ENCODE measurements at places on chromosomes 2 and 18.

GRCh38 chr18:76460482-76460881 is 34.6 kb downstream of the ZNF516 start:
- peak; percentile 59 for DNase-seq

DNA sequence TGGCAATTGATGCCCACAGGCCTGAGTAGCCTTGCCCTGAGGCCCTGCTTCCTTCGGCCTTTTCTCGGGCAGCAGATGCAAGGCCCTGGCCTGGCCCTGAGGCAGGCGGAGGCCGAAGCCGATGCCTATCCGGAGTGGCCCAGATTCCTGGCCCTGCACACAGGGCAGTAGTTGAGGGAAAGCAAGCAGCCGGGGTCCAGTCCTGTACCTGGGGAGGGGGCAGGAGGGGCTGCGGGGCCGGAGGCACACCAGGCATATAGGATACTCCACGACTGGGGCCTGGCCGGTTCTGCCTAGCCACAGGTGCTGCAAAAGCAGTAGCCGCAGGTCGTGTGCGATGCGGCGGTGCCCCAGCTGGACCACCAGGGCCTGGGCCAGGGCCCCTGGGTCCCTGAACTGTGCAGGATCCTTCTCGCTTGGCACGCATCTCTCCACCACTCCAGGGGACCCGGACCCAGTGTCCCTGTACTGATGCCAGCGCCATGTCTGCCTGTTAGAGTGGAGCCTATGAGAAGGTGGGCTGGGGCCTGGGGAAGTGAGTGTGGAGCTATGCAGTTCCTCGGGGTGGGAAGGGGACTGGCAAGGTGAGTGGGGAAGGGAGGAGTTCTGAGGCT is 1.8 kb downstream of the PRR30 start:
- no peak for DNase-seq

DNA sequence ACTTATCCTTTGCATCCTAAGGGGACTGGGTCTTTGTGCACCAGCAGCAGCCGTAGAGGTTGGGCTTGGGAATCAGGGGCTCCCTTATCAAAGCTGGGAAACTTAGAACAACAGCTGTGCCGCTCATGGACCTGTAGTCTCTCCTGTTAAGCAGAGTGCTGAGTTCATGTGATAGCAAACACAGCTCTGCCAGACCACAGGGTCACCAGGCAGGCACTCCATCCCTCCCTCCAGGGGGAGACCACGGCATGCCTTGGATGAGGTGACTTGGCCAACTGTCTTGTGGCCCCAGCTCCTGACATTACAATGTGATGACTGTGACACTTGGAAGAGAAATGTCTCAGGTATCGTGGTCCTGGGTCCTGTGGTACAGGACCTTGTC is 60.0 kb downstream of the DGKD start:
- DNase-seq = peak; percentile 22

DNA sequence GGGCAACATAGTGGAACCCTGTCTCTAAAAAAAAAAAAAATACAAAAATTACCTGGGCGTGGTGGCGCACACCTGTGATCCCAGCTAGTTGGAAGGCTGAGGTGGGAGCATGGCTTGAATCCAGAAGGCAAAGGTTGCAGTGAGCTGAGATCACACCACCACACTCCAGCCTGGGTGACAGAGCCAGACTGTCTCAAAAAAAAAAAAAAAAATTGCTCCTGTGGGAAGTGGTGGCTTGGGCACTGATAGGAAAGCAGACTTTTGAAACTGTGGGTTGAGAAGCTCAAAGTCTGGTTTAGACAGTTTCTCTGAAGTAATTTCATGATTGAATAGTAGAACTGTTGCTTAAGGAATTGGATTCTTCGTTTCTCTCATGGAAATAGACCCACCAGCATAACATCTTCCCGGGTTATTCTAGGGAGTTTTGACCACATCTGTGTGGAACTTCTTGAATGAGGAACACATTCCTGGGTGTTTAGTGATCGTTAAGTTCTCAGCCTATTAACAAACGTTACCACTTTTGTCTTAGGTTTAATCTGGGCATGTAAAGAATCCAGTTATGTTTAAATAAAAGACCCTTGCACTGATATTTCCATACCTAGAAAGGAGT is 33.5 kb downstream of the GRHL1 start:
- DNase-seq = peak; percentile 86

DNA sequence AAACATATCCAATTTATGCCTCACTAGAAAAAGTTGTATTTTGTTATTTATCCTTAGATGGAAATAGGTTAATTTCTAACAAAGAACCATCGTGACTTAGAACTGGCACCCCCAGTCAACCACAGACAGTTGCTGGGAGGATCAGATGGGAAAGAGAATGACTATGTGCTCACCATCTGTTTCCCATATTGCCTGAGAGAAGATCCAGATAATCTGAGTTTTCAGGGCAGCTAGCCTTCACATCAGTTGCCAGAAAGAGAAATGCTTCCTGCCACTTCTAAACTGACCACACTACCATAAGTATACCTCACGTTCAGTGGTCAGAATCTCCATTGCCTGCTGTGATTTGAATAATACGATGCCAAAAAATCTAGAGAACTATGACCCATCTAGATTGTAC is 28.4 kb upstream of the NEB start:
- peak; percentile 42 for DNase-seq

DNA sequence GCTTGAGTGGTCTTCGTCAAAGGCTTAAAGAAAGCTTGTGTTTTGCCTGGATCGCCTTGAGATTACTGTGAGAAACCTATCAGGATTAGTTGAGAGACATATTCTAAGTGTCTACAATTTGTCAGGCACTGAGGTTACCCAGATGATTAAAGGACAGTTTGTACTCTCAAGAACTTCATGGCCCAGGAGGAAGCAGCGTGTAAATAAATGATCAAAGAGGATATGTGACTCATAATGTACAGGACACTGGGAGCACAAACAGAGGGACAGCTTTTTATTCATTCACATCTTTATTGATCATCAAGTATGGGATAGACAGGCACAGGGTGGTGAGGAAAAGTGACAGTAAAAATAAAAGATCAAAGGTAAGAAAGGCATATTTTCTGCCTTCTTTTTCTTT is 152.6 kb upstream of the FSHR start:
- no peak for DNase-seq

DNA sequence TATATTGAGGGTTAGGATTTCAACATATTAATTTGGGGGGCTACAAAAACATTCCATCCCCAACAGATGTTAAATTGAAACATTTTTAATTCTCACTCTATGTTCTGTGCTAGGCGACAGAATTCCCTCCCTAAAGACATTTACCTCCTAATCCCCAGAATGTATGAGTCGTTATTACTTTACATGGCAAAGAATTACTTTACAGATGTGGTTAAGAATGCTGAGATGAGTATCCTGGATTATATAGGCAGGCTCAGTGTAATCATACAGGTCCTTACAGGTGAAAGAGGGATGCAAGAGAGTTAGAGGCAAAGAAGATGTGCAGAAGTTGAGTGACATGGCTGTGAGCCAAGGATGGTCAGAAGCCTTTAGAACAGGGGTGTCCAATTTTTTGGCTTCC is 974.1 kb upstream of the ACVR2A start:
- DNase-seq = no peak

GRCh38 chr2:179410552-179411356 is 146.1 kb upstream of the SESTD1 start:
- DNase-seq = peak; percentile 77

- no peak for DNase-seq
Observed at GRCh38 chr2:131027566-131028528, 65.4 kb downstream of the FAM168B start.

DNA sequence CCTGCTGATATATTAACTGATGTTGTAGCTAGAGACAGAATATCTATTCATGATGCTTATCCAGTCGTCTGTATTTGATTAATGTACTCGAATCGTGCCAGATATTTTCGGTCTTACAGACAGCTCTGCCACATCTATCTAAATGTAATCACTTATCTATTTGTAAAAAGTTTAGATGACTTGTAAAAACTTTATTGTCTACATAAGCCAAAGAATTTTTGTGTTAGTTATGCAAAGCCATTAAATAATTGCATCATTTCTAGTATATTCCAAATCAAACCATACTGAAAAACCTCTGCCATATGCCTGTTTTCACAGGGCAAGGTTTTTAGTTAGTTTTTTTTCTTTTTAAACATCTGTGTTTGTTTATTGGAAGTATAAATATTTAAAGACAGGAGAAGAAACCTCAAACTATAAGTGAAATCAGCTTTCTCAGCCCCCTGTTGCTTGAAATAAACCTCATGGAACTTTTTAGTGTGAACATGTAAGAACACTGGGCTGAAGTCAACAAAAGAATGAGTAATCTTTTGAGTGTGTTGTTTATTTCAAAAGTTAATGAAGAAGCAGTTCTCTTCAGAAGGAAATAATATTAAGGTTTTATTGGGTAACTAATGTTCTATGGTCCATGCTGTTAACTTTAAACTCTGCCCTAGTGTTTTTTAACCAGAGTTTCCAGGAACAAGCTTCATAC is 657.6 kb upstream of the SYT4 start:
- DNase-seq = peak; percentile 53

DNA sequence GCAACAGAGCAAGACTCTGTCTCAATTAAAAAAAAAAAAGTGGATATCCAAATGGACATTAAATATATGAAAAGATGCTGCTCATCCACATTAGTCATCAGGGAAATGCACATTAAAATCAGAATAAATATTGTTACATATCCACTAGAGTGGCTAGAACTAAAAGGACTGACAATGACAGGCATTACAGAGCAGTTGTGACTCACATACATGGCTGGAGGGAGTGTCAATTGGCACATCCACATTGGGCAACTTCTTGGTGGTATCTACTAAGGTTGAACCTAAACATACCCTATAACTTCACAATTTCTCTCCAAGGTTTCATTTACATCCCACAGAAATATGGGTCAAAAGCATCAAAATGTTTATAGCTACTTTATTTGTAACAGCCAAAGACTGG is 14.0 kb upstream of the DNER start:
- DNase-seq = peak; percentile 17

DNA sequence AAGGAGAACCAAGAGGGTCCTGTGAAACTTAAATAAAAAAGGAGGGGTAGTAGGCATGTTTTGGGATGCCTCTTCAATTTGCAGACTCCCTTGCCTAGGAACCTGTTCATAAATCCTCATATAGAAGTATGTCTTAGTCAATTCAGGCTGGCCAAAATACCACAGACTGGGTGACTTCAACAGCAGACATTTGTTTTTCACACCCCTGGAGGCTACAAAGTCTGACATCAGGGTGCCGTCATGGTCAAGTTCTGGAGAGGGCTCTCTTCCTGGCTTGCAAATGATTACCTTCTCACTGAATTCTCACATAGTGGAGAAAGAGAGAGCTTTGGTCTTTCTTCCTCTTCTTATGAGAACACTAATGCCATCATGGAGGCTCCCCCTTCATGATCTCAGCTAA is 4.1 kb upstream of the TCF4 start:
- peak; percentile 33 for DNase-seq

DNA sequence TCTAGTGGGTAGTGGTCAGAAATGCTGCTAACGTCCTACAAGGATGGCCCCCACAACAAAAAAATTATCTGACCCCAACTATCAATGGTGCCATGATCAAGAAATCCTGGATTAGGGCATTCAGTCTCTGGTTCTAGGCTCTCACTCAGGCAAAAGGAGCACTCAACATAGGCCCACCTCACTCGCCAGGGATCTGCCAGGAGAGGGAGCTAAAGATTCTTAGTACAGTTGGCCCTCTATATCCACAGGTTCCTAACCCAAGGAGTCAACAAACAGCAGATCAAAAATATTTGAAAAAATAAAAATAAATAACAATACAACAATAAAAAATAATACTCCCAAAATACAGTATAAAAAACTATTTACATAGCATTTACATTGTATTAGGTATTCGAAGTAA is 10.0 kb downstream of the SLC4A5 start:
- DNase-seq = peak; percentile 67

DNA sequence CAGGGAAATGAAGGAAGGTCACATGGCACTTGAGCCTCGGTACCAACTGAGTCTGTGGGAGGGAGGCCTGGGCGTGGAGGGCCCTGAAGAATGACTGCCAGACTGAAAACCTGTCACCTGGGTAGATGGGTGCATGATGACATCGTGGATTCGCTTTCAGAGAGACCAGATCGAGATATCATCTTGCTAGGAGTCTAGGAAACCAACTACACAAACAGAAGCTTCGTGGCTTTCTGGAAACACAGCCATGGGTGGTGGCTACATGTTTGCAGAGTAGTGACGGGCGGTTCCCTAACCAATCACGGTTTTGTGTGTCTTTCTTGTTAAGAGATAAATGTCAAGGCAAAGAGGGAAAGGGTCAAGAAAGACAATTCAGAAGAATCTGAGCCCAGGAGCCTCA is 155.0 kb downstream of the EIPR1 start:
- DNase-seq = no peak

DNA sequence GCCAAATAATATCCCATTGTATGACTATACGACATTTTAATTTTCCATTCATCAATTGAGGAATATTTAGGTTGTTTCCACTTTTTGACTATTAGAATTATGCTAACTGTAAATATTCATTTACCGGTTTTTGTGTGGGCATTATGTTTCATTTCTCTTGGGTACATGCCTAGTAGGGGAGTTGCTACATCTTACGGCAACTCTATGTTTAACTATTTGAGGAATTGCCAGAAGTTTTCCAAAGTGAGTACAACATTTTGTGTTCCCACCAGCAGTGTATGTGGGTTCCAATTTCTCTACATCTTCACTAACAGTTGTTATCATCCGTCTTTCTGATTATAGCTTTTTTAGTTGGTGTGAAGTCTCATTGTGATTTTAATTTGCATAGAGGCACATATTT is 1.6 kb upstream of the KDSR start:
- peak; percentile 51 for DNase-seq

DNA sequence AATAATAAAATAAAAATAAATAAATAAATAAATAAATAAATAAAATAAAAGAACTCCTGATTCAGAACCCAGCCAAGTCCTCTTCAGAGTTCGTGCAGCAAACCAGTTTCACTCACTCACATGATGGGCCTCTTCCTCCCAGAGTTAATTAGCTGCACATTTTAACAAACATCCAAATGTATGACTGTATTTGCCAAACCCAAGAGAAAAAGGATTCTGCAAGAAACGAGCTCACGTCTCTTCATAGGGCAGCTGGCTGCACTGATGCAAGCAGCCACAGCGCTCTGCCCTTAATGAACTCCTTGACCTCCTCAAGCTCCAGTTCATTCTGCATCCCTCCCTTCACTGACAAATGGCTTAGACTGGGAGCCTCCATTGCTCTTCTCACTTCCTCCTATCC is 55.1 kb downstream of the MREG start:
- DNase-seq = peak; percentile 63

DNA sequence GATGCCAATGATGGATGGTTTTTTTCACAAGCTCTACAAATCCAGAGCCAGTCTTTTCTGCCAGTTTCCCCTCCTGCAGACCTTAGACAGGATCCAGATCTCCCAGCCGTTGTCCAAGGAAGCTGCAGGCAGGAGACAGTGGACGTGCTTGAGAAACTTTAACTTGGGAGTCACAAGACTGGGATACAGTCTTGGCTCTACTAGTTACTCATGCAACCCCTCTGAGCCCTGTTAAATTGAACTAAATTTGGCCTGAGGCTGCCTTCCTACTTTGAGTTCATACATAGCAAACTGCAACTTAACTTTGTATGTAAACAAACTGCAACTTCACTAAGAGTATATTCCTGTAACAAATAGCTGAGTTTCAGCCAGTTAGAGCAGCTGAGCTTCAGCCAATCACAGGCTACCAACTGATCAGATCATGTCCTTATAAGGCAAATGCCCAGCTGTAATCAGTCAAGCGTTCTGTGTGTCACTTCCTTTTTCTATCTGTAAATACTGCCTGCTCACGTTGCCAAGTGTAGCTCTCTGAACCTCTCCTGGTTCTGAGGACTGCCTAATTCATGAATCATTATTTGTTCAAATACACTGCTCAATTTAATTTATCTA is 140.9 kb downstream of the CAPN13 start:
- DNase-seq = peak; percentile 91
